ENCODE measurements at places on chromosomes 2 and 18.

DNA sequence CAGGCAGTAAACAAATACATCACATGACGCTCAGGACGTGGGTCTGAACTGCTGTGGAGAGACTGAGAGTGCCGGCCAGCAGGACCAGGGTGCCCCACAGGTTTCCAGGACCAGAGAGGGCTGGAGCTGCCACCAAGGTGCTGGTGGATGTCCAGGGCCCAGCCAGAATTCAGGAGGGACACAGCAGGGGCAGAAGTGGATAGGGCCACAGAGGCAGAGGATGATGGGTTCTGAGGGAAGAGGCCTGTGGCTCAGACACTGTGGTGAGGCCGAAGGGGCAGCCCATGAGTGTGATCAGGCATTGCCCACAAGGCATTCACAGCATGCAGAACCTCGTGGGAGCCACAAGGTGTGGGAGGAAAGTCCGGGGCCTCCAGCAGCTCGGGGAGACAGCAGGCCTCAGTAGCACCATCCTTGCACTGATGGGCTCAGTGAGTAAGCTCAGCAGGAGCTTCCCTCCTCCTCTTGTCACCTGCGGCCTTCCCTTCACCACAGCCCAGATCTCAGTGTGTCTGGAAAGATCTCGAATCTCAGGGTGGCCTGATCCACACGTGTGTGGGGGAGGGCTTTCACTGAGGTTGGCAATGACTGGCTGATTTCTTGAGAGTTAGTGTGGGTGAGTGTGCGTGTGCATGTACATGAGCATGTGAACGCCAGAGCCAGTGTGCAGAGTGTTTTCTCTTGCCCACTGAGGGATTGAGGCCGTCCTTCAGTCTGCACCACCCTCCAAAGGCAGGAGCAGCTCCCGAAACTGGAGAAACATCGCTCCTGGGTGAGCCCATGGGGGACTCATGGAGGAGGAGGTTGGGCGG is 181.8 kb upstream of the RAB6C start:
- DNase-seq = no peak

DNA sequence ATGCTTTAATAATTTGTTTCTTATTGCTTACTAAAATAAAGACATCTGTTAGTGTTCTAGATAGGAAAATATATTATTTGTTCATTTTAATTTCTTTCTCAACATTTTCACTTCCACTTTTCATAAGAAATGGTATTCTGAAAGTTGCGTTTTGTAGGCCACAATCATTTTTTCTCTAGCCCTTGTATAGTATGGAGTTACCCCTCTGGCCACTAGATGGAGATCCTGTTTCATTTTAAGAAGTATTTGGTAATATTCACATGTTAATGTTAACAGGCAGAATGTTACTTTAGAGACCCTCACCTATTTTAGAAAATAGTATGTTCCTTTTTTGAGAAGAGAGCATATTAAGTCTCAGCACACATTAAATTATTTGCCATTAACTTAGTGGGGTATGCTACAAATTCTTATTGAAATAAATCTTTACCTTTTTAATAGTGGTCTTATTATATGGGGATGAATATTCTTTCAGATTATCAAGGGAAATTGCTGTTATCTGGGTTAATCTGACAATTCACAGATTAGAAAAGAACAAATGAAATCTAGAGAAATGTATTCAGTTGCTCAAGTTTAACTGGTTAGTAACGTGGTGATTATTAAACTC is 73.9 kb upstream of the TTC27 start:
- DNase-seq = no peak

DNA sequence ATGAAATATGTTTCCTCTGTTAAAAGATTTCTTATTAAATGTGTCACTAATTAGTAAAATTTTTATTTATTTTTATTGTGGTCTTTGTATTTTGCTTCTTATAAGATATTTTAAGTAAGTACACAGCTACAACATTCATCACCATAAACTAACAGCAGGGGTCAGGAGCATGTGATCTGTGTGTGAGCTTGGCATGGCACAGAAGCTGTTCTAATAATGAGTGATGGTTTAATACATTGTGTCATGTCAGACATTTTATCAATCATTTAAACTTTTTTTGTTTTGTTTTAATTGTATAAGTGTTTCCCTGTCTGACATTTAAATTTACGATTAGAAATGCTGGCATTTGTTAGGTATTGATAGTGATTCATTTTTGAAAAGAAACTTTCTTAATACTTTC is 585.4 kb downstream of the DSC3 start:
- DNase-seq = no peak

- no peak for DNase-seq
These were observed 61.4 kb upstream of the LYPD1 start for GRCh38 chr2:132731441-132731840.

- DNase-seq = no peak
These were observed 244.1 kb upstream of the NRP2 start for GRCh38 chr2:205438241-205438640.

Measured in NCI-H2029 treated with DMSO at 0.1 percent for 48 hours (cell line).